ENCODE measurements at places on chromosomes 3 and 15.

GRCh38 chr15:60961541-60962485 is 267.3 kb downstream of the RORA start:
- DNase-seq: no peak

GRCh38 chr3:100277255-100277800 is 16.5 kb downstream of the TBC1D23 start:
- no peak for DNase-seq

DNA sequence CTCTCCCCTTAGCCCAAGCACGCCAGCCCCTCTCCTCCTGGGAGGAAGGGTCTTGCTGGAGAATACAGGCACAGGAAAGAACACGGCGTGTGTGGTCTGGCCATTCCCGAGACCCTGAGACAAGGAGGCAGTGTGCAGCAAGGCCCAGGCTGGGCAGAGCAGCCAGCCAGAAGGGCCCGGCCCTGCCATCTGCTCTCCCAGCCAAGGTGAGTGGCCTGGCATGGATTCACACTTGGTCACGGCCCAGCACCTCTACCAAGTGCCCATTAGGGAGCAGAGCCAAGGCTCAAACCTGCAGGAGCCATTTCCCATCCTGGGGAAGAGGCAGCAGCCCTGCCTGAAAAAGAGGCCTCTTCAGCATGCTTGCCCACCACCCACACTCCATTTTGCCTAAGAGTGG is 28.6 kb downstream of the MEGF11 start:
- DNase-seq: no peak

DNA sequence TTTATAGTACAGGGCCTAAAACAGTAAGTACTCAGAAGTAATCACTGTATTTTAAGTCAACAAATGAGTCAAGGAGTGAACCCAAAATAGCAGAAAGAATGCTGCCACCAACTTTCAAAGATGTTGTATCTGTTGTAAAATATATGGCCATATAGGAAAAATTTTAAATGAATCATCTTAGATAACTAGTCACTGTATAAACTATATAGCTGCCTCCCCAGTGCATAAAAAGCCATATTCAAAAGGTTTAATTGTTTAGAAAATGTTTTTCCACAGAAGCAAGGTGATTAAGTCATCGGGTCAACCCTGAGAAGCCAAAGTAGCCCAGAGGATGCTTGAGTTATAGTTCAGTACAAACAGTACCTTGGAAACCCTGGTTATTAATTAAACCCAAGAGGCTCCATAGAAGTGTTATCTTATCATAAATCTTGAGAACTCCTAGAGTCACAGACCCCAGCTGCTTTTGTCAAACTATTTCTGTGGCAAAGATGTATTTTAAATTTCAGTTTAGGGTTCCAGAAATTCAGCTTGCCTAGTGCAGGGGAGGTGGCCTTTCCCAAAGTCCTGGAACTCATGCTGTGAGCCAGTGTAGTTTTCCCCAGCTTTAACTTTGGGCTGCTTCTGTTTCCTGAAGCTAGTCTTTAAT is 39.2 kb downstream of the MBNL1 start:
- DNase-seq: no peak

GRCh38 chr3:170826047-170826446 is 43.9 kb downstream of the RPL22L1 start:
- no peak for DNase-seq

DNA sequence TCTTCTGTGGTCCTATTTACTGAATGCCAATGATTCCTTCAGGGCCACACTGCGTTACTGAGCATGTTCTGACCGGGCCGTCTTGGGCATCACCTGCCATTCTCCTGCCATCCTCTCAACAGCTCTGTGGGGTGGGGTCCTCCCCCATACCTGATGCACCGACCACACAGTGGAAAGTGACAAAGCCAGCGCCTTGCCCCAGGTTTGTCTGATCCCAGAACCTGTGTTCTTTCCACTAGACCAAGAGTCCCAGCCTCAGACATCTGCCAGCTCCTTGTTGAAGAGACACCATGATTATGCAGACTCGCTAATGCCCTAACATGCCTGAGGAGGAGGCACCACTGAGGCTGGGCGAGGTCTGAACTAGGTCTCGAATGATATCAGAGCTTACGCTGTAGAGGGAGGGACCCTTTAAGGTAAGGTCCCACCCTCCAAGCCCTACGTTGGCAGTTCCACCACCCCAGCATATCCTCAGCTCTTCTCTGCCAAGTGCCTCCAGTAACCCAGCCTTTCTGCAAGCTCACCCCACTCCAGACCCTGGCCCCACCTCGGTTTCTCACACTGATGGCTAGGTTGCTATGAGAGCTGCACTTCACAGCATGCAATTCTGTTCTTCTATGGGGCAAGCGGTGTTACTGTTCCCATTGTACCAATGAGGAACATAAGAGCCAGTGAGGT is 29.8 kb upstream of the PLXNA1 start:
- no peak for DNase-seq

DNA sequence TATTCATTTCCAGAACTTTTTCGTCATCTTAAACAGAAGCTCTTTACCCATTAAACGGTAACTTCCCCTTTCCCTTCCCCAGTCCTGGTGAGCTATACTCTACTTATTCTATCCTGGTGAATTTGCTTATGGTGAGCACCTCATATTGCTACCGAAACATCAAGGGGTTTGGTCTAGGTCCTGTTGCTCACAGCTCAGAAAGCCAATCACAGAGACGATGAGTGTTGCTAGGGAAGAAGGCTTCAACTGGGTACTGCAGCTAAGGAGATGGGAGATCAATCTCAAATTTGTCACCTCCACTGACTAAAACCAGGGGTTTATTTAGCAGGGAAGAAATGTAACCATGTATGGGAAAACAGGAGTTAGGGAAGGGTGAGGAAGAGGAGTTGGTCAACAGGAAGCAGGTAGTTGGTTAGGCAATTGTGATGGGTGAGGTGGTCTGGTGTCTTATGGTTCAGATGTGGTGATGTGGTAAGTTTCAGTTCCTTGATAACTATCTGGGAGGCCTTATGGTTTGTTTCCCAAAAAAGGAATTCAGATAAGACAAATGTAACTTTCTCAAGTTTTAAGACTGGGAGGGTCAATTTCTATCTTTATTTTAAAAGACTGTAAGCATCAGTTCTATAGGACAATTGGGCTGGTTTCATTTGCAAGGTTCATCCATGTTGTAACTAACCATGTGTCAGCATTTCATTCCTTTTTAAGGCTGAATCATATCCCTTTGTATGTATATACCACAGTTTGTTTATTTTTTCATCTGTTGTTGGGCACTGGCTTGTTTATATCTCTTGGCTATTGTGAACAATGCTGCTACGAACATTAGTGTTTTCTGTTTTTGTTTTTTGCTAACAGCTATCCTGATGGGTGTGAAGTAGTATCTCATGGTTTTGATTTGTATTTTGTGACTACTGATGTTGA is 24.3 kb downstream of the ARHGAP11B start:
- DNase-seq: no peak

- no peak for DNase-seq
These were observed 46.3 kb downstream of the ARHGAP31 start for GRCh38 chr3:119340446-119340845.

Data from T-helper 9 cell (primary cell).